ENCODE measurements at places on chromosomes 2 and 18.

- peak; percentile 52 for DNase-seq
Observed at GRCh38 chr18:58682429-58683069, 11.3 kb downstream of the MALT1 start.

- no peak for DNase-seq
Observed at GRCh38 chr2:11833601-11834000, 87.2 kb downstream of the LPIN1 start.

GRCh38 chr2:95385570-95385984 is 16.9 kb upstream of the FAHD2A start:
- no peak for DNase-seq

- no peak for DNase-seq
Observed at GRCh38 chr2:191840921-191841320, 6.0 kb downstream of the CAVIN2 start.

GRCh38 chr2:173059971-173060461 is 15.6 kb upstream of the MAP3K20 start:
- no peak for DNase-seq

- DNase-seq: no peak
Observed at GRCh38 chr18:59915606-59916005, 15.8 kb downstream of the PMAIP1 start.

DNA sequence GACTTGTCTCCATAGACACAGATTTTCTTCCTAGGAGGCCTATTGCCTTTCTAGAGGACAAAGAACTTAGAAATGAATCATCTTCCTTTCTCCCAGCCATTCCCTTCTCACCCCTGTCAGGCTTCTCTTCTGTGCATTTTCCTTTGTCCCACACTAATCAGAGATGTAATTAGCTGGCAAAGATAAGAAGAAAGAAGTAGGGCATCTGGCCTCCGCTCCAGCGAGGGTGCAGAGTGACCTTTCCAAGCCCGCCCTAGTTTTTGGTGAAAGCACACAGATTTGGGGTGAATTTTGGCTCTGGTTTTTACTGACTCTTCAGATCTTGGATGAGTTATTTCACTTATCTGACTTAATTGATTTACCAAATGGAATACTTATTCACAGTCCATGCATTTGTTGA is 626.5 kb downstream of the ZEB2 start:
- DNase-seq: no peak

GRCh38 chr2:66448136-66448991 is 13.4 kb downstream of the MEIS1 start:
- DNase-seq: no peak

DNA sequence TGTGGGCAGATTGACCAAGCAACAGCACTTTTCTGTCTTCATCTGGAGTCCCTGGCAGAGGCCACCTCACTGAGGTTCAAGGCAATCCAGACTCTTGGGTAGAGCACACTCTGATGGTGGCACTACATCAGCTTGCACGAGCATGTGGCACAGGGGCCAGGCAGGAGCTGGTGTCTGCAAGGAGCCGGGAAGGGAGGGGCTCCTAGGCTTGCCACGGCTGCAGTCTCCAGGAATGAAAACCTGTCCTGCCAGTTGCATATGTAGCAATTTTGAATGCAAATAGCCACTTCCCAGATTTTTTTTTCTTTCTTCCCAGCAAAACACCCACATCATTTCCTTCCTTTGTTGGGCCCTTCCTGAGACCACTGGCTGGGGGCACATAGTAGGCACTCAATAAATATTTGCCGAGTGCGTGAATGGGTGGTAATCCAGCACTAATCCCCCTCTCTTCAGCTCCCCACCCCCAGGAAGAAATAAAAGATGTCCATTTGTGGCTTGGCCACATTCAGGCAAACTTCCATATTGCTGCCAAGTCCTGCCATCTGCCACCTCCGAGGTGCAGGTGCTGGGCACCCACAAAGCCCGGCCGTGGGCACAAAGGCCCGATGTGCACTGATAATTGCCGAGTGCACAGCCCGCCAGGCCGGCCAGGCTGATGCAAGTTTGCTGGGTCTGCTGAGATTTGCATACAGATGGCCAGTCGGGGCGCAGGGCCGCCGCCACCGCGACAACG is 72.4 kb downstream of the MYCN start:
- no peak for DNase-seq

DNA sequence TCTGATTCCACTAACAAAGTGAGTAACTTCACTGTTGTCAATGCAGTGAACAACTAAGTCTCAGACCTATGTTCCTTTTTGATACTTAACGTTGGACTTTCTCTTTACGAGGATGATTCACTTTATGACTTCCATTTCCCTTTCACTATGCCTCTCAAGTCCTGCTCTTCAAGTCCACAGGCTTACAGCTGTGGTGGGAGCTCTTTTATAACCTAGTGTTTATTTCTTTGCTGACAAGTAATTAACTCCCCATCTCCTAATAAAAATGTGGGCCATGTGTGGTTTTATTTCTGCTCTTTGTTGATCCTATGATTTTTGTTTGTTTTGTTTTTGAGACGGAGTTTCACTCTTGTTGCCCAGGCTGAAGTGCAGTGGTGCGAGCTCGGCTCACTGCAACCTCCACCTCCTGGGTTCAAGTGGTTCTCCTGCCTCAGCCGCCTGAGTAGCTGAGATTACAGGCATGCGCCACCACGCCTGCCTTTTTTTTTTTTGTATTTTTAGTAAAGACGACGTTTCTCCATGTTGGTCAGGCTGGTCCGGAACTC is 142.1 kb downstream of the USP34 start:
- DNase-seq: no peak

- DNase-seq: no peak
Observed at GRCh38 chr2:209840434-209840833, 68.8 kb downstream of the UNC80 start.

DNA sequence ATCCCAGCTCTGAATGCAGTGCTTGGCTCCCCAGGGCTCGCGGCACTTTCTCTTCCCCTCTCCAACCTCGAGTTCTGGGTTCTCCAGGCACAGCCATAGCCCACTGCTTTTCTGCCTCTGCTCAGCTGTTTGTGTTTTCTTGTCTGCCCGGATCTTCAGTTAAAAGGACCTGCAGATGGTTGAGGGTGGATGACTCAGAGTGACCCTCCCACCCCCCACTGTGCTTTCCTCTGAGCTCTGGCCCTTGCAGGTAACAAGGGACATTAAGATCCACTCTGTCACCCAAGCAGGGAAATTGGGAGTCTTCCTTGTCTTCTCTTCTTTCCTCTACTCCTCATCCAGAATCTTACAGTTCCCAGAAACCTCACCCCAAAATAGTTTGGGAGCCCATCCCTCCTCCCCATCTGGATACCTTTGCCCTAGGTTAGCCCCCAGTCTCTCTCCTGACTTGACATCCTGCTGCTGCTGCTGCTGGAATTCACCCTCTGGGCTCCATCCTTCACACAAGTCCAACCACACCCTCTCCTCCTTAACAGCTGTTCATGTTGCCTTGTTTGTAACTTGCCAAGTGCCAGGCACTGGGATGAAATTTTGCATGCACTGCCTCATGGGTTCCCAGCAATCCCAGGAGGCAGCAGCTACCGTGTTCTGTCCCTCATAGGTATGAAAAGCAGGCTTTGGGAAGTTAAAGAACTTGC is 157.9 kb upstream of the TTC39C start:
- DNase-seq: no peak

GRCh38 chr2:1055014-1055595 is 104.5 kb downstream of the SNTG2 start:
- DNase-seq: no peak

DNA sequence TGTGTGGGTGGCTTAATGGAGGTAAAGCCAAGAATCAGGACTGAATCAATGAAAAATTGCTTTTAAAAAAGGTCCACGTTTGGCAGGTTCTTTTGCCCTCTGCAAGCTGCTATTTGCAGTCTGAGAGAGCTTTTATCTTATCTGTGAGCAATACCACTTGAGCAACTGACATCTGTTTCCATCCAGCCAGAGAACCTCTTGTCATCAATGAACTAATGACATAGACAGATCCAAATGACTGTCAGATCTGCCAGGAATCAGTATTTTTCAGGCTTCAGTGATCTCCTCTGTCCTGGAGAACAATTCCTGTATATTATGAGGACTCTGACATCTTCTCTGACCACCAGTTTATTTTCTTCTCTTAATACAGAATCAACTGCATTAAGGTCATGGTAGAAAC is 608.1 kb downstream of the LRP1B start:
- no peak for DNase-seq

DNA sequence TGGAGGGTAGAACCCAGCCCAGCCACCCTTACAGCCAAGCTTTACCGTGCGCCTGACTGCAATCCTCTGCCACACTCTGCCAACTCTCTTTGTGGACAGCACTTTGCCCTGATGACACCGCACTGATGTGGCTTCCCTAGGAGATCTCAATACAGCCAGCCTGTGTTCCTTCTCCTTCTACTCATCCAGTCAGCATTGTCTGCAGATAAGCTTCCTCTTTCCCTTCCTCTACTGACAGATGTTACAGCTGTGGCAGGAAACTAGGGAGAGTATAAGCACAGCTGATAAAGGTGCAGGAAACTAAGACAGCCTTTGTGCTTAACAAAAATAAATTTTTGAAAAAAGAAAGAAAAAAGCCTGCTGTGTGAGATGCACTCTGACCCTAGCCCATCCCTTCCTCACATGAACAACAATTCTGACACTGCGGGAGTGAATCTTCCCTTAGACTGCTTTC is 25.0 kb downstream of the CEP68 start:
- DNase-seq: no peak

DNA sequence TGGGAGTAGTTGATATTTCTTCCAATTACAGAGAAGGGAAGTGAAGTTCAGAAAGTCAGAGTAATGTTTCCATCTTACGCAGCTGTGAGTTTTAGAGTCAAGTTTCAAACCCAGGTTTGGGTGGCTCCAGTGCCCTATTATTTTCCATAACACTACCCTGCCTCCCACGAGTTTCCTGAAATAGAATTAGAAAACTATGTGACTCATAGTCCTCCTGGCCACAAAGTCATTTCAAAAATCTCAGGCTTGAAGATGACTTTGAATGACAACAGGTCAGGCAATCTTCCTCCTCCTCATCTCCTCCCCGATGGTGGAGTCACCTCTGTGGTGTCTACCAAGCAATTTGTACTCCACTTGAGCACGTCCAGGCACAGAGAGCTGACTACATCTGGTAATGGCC is 212.3 kb upstream of the TRIB2 start:
- no peak for DNase-seq

GRCh38 chr18:60684843-60685513 is 312.4 kb upstream of the MC4R start:
- no peak for DNase-seq

GRCh38 chr2:74414881-74415761 is 6.3 kb downstream of the C2orf81 start:
- peak; percentile 78 for DNase-seq

- DNase-seq: no peak
Observed at GRCh38 chr2:157245846-157246764, 11.4 kb upstream of the GALNT5 start.

DNA sequence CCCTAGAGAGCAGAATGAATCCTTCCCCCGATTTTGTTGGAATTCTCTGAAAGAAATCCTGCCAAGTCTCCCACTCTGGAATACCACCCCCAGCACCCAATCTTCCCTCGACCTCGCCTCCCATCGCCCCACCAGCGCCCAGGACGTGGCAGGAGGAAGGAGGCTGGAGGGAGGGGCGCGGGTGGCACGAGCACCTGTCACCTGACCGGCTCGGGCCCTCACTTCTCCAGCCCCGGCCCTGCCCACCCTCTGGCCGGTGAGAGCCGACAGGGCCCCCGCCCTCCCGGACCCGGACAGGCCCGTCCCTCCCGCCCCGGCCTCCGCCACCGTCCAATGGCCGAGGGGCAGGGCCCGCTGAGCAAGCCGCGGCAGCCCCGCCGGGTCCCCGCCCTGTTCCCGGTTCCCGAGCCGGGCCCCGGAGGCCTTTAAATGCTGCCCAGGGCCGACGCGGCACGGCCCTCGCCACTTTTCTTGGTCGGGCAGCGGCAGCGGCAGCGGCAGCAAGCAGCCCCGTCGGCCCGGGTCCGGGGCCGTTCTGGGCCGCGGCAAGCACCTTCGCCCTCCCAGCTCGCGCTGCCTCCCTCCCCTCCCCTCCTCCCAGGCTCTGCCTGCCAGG is at the start of gene LGALSL:
TSS of gene LGALSL (plus strand) at position 393 of the 616 bp plus-strand sequence. CDS start 384 bp downstream, outside the sequence.
- DNase-seq: peak; percentile 85

GRCh38 chr2:96870626-96871255 is 861 bp upstream of the SEMA4C start:
- DNase-seq: peak; percentile 57

DNA sequence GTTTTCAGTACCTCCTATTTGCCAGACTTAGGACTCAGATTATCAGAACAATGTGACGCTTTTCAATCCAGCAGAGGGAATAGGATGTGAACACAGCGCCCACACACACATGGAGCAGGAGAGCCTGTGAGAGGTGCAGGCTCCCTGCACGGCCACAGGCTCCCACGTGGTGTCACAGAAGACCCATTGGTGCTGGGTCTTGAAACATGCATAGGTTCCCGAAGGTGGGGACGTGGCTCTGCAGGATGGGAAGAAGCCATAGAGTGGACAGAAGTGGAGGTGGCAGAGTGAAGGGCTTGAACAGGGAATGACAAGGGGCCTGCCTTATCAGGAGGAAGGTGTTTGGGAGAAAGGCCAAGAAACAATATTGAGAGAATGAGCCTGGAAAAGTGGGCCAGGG is 78.5 kb upstream of the BCL2L11 start:
- DNase-seq: no peak

DNA sequence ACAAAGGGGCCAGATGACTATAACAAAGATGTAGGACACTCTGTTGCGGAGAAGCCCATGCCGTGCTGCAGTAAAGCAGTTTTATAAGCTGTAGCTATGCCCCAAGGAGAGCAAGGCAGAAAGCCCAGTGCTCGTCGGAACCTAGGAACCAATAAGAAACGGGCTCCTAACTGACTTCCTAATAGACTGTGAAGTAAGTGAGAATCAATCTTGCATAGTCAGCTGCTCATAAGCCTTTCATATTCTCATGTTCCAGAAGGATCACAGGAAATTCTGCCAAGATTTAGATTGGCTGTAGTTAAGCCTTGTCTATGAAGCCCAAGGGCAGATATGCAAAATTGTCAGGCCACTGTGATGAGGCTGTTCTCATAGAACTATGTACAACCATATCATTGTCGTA is 98.4 kb downstream of the RTTN start:
- DNase-seq: peak; percentile 24

- no peak for DNase-seq
Observed at GRCh38 chr2:101500180-101500579, 25.3 kb upstream of the RFX8 start.

DNA sequence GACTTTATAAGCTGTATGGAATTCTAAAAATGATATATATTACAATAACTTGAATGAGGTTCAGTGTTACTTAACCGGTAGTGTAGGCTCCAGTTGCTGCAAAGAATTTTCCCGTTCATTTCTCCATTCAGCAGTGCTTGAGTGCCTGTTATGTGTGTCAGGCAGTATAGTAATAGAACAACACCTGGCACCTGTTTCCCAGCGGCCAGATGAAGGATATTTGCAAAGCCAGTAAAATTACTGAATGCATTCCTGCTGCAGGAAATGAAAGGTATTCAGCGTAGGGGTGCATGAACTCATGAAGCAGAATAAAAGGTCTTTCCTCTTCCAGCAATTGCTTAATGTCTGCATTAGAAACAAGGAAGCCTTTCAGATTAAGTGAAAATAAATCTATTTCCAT is 18.8 kb downstream of the YPEL5 start:
- no peak for DNase-seq

GRCh38 chr18:48109961-48110493 is 179.6 kb upstream of the SMAD2 start:
- DNase-seq: no peak

GRCh38 chr2:35301369-35301768 is 1054.2 kb upstream of the CRIM1 start:
- no peak for DNase-seq

GRCh38 chr18:73717570-73717969 is 430.1 kb downstream of the FBXO15 start:
- DNase-seq: no peak

GRCh38 chr2:64745562-64745961 is 91.8 kb upstream of the SERTAD2 start:
- DNase-seq: no peak
